H4 (cell line): ENCODE measurements at places on chromosomes 16 and 17. TPM values are rescaled to one million over a fixed set of nuclear protein-coding genes. Genes with fewer than 3 reads are reported as not detected.
A peak's percentile ranks its signal among the peaks of the same experiment; 100 is the strongest.

- DNase-seq = no peak
Measured at GRCh38 chr17:42309986-42310786, 21.9 kb downstream of the STAT5A start.

DNA sequence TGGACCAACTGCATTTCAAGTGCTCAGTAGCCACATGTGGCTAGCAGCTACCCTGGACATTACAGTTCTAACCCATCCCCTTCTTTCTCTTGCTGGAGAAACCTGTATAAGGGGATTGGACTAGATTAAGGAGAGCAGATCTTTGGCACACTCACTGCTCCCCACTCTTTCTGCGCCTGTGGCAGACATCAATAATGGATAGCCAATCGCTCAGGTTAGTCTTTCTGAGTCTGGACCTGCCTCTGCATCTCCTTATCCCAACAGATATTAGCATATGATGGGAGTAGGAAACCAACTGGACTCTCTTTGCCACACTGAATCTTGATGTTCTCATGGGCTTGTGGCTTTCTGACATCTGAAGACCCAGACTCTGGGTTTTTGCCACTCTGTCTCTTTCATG lies 81.7 kb downstream of the IRX5 start:
- DNase-seq = no peak

DNA sequence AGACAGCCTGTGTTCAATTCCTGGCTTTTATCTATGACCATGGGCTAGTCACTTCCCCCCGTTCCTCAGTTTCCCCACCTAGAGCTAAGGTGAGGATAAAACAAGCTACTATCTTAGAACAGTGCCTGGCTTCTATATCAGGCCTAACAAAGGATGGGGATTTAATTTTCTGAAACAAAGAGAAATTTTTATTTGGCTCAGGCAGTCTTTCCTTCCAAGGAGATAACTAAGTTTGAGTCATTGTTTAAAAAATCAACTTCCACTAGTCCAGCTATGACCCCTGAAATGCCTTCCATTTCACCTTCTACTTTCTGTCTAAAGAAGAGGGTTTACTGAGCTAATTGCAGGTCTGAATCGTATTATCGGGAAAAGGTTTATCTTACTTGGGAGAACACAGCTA lies 99.0 kb downstream of the CMIP start:
- DNase-seq = no peak

ST6GALNAC1 gene
- not detected in 2 replicates for total RNA-seq

DNA sequence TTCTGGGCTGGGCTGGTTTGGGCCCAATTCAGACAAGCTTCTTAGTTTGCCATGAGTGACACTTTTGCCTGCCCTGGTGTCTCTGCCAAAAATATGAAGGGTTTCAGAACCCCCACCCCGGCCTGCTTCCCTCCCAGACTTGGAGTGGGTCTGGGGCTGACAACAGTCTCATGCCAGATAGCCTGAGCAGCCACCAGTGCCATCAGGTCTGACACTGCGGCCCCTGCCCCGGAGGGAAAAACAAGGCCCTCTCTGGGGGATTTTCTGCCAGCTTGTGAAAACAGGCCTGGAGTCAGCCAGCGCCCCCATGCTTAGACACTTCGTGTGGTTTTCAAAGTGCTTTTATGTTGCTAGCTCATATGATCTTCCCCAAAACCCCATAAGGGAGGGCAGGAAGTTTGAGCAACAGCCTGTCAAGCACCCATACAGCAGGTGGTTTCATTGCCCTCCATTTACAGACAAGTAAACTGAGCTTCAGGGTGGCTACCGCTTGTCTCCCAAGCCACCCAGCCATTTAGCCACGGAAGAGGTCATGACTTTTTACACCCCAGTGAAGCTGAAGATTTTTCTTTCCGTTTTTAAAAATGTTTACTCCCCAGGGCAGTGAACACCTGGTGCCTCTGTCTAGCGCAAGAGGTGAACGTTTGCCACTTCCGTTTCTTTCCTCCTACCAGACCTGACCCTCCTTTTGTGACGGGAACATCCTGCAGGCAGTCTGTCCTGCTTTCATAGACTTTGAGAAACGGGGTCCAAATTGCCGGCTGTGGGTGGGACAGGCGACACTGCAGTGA lies 300.6 kb downstream of the SEC14L1 start:
- no peak for DNase-seq

- no peak for DNase-seq
Measured at GRCh38 chr16:53612003-53612402, 91.7 kb downstream of the RPGRIP1L start.

DNA sequence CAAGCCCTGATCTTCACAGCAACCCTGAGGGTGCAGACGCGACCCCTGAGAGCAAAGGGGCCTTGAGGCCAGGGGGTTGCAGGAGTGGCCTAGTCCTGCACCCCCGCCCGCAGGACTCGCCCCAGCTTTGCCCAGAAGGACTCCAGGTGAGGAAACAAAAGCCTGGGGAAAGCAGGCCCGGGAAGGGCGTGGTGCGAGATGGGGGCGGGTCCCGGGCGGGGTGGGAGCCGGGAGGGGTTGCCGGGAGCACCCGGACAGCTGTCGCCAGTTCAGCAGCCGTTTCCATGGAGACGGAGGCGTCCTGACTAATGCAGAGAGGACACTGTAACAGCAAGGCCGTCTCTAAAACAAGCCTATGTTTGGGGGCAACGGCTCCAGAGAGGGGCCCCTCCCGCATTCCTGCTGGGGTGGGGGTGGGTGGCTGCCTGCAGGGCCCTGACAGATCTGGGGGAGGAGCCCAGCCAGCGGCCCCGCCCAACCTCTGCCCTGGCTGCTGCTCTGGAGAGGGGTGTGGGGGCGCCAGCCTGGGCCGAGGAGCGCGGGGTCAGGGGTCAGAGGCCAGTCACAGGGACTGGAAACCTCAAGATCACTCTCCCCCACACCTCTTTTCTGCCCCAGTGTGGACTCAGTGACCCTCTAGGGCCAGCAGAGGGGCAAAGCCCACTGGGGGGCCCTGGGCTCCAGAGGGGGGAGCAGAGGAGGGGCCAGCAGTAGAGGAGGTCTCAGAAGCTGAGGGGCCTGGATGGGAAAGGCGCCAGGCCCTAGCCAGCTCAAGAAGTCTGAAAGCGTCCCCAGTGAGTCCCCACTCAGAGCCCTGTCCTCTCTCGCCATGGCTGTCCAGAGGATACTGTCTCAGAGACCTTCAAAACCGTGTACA lies 3.1 kb upstream of the TPPP3 start:
- peak; percentile 74 for DNase-seq

GRCh38 chr16:17845031-17845430 lies 374.3 kb upstream of the XYLT1 start:
- no peak for DNase-seq

DNA sequence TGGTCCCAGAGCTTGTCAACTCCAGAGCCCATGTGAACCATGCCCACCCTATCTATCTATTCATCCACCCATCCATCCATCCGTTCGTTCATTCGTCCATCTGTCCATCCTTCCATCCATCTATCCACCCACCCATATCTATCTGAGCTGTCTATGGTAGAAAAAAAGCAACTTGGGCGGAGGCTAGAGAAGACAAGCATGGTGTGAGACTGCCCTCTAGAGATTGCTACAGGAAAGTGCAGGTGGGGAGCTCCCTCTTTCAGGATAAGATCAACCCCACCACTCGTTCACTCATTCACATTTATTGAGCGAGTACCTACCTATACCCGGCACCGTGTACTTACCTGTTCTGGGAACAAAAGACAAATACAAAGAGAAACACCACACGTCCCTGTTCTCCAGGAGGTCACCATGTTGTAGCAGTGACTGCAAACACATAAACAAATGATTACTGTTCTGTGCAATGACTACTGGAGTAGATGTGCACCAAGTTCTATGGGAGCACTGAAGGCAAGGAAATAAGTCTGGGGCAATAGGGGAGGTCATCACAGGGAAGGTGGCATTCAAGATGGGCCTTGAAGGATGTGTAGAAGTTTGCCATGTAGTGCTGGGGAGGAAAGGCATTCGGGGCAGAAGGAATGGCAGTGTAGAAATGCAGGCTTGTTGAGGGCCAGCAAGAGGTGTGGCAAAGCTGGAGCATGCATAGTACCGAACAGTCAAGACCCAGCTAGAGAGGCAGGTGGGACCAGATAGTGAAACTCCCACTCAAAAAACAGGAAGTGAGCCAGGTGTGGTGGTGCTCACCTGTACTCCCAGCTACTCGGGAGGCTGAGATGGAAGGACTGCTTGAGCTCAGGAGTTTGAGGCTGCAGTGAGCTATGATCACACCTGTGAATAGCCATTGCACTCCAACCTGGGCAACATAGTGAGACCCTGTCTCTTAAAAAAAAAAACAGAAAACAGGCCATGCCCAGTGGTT lies 13.4 kb upstream of the ATP5MC1 start:
- peak; percentile 72 for DNase-seq

SPNS1 gene
- total RNA-seq = 16.6 and 22.1 TPM in 2 replicates

DNA sequence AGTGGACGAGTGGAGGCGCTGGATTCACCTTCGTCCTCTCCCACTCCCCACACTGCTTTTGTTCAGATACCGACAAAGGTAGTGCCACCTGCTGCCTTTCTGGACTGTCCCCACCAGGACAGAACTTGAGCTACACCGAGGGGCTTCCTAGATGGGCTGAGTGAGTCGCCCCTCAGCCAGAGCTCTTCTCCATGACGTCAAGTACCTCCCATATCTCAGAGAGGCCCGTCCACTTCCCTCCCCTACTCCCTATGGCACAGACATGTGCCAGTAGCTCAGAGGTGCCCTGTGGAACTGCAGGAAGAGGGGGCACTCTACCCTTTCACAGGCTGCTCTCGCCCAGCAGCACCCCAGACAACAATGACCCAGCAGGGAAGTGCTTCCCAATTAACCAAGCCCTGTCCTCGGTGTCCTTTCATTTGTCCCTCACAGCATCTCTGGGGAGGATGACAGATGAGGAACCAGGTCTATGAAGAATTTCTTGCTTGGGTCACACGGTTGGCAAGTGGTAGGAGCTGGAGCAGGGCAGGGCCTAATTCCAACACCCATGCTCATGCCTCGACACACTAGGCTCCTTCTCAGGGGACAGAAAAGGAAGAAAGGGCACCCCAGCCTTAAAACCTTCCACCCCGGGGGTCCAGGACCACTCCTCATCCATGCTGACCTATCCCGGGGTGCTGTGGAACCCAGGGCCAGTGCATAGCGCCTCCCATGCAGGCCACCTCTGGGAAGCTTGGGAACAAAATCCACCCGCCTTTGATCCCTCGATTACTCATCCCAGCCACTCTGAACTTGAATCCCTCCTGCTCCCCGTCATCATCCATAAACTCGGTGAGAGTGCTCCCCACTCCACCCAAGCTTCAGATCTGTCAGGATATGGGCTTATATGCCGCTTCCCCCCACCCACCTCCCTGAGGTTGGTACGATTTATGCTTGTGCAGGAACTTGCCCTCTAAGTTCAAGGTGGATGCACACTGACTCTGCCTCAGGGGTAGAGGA lies 51.7 kb downstream of the WNT3 start:
- no peak for DNase-seq

- no peak for DNase-seq
Measured at GRCh38 chr16:86096850-86097249, 197.9 kb downstream of the IRF8 start.

SLC52A1 gene
- total RNA-seq = not detected in 2 replicates

KIF18B gene
- total RNA-seq = 4.5 and 4.9 TPM in 2 replicates

ACSM3 gene
- 1.6 and 3.5 TPM in 2 replicates for total RNA-seq

DNA sequence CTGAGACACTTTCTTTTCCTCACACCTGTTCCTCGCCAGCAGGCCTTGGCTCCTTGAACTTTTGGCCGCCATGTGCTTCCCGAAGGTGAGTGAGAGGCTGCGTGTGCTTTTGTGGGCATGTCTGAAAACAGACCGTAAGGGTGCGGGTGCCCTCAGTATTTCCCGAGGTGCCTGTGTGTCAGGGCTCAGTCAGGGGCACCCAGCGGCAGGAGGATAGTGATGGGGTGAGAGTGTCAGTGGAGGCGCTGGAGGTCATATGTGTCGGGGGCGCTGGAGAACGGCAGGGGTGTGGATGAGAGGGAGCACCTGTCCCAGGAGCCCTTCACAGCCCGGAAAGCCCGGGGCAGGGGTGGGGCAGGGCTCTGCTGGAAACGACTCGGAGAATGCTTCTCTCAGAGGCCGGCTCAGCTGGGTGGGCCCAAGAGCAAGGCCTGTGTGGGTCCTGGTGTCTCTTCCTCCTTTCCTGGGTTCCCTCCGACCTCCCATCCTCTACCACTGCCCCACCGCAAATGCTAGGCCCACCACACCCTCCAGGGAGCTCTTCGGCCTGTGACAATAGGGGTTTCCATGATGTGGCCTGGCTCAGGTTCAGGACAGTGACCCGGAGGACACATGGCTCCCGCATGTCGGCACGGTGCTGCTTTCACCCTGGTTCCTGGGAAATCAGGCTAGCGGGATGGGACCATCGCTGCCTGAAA lies 451 bp downstream of the IL32 start:
- DNase-seq = no peak

GRCh38 chr17:56023851-56024250 lies 129.4 kb upstream of the ANKFN1 start:
- DNase-seq = no peak

DNA sequence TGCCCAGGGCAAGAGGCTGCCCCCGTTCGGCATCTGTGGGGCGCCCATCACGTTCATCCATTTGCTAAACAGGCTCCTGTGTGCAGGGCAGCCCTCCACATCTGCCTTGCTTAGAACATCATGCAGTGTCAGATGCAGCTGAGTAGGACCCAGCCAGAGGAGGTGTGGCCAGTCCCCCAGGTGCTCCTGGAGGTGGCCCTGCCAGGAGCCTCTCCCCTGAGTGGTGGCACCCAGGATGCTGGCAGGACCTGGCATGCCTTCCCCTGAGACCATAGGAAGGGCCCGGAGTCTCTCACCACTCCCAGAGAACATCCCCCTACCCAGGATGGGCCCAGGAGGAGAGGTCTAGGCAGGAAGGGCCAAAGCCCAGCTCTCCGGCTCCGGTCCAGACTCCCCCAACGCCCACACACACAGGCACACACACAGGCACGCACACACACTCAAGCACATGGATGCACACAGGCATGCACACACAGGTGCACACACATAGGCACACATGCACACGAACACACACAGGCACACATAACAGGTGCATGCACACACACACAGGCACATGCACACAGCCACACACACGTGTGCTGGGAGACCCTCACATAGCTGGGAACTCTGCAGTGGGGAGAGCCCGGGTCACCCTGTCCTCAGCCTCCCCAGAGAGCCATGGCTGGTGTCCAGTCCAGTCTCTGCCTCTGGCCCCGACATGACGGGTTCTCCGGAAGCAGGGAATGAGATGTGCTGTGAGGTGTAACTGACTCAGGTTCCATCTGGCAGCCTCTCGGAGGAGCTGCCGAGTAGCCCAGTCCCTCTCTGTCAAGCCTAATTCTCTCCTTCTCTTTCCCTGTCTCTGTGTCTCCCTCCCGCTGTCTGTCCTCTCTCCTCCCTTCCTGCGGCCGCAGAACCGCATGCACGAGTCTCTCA lies 74.6 kb downstream of the AMFR start:
- no peak for DNase-seq

PLA2G15 gene
- 14.8 and 22.1 TPM in 2 replicates for total RNA-seq

GRCh38 chr17:19348806-19349205 lies 13.7 kb downstream of the B9D1 start:
- no peak for DNase-seq

GAS7 gene
- 0.45 and 1.1 TPM in 2 replicates for total RNA-seq
